HCT116 (cell line): ENCODE measurements at places on chromosomes 2 and 18. TPM values are rescaled to one million over a fixed set of nuclear protein-coding genes. Genes with fewer than 3 reads are reported as not detected.

CXCR4 gene
- 1.3 TPM for total RNA-seq

HOXD3 gene
- total RNA-seq = 1.4 TPM

VWC2L gene
- not detected for total RNA-seq

DHRS9 gene
- 0.15 TPM for total RNA-seq

RGPD4 gene
- total RNA-seq = 0.07 TPM

GRB14 gene
- 6.3 TPM for total RNA-seq

ZBTB7C gene
- total RNA-seq = 0.37 TPM

ZSWIM2 gene
- not detected for total RNA-seq

GTF2A1L gene
- total RNA-seq = 0.22 TPM

IL1B gene
- not detected for total RNA-seq

LOXL3 gene
- total RNA-seq = 4.1 TPM

C18orf63 gene
- not detected for total RNA-seq

SFTPB gene
- total RNA-seq = 13.3 TPM

TCF23 gene
- not detected for total RNA-seq

SLC4A5 gene
- total RNA-seq = 0.91 TPM

ADCYAP1 gene
- total RNA-seq = not detected

CXCR2 gene
- 0.15 TPM for total RNA-seq

ERBB4 gene
- total RNA-seq = 0.10 TPM

COL5A2 gene
- total RNA-seq = 2.3 TPM

MOCOS gene
- total RNA-seq = 12.1 TPM
